Foreskin keratinocyte (primary cell): ENCODE measurements at places on chromosomes 5 and 9. TPM values are rescaled to one million over a fixed set of nuclear protein-coding genes. Genes with fewer than 3 reads are reported as not detected.

DNA sequence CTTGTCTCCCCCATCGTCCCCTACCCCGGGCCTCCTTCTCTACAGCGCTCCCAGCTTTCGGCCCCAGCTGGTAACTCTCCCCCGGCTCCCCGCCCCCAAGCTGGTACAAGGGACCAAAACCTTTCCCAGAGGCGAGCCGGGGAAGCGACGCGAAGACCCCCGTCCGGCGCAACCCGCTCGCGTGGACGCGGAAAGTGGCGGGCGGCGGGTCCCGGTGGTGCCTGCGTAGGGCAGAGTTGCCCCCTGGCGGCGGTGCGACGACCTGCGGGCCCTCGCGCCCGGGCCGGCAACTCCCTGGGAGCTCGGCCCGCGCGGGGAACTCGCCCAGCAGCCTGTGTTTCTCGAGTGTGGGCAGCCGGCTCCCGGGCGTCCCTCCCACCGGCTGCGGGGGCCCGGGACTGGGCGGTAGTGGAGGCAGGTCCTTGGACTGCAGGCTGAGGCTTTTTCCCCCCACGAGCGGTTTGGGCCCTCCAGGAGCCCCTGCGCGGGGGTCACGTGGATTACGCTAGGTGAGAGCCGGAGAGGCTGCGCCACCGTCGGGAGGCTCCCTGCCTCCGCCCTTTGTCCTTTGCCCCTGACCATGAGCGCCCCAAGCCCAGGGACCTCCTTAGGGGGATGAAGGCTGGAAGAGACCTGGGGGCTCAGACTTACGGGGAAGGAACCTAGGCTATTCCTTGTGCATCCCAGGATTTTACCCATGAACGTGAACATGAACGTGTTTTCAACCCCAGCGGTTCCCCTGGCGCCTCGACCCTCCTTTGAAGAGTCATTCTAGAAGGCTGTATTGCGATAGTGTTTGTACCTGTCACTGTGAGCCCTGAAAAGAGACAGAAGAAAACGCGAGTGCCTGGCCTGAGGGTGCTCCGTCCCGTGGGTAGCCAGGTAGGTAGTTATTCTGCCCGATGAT, 2.9 kb upstream of the FOXD1 start:
- no peak for DNase-seq

- no peak for DNase-seq
Measured at GRCh38 chr5:149056616-149057165, 6.2 kb downstream of the SH3TC2 start.

QRFP gene
- not detected in 2 replicates for total RNA-seq

ISL1 gene
- total RNA-seq: 5.5 and 8.6 TPM in 2 replicates

SPINK13 gene
- total RNA-seq: not detected in 2 replicates

RIGI gene
- total RNA-seq: 23.4 and 30.2 TPM in 2 replicates

LHX3 gene
- total RNA-seq: not detected in 2 replicates
